Sciatic nerve (tissue), 2 donors: ENCODE measurements at places on chromosomes 2 and 18. TPM values are rescaled to one million over a fixed set of nuclear protein-coding genes. Genes with fewer than 3 reads are reported as not detected.

DNA sequence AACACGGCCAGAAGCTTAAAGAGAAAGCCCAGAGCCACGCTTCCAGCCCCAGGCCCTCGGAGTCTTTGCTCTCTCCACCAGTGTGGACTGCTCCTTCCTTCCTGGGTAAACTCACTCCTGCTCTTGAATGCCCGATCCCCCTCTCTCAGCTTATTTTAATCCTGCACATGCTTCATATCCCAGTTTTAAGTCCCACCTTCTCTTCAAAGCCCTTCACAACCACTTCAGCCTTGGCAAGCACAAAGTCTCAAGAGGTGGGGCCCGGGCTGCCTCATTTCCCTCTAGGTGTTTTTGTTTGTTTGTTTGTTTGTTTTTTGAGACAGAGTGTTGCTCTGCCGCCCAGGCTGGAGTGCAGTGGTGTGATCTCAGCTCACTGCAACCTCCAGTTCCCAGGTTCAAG, 21.6 kb upstream of the CREG2 start:
- DNase-seq, result no peak

Gene AGXT
- total RNA-seq, result not detected

DNA sequence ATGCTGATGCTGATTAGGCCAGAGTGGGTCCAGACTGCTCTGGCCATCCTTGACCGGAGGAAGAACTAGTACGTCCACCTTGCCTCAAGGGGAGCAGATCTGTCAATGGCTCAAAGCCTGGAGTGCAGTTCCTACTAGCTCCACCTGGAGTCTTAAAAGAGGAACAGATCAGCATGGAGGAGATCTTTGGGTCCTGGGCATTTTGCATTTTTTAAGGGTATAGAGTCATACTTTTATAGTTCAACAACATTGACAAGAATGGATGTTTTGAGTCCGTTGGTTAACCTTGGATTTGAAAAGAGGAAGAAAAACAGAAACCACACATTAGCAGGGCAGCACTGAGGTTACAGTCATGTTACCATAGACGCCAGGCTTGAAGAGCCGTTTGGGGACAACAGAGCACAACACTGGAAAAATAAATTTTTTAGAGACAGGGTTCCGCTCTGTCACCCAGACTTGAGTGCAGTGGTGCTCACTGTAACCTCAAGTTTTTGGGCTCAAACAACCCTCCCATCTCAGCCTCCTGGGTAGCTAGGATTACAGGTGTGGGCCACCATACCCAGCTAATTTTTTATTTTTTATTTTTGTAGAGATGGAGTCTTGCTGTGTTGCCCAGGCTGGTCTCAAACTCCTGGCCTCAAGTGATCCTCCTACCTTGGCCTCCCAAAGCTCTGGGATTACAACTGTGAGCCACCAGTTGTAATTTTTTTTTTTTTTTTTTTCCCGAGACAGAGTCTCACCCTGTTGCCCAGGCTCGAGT, 78.5 kb downstream of the PRKCE start:
- DNase-seq, result no peak

Gene TBC1D8
- total RNA-seq, result 20.1 TPM

- no peak for DNase-seq
Measured at GRCh38 chr2:171086352-171087290, 74.1 kb downstream of the TLK1 start.

Gene PDE11A
- 2.4 TPM for total RNA-seq

DNA sequence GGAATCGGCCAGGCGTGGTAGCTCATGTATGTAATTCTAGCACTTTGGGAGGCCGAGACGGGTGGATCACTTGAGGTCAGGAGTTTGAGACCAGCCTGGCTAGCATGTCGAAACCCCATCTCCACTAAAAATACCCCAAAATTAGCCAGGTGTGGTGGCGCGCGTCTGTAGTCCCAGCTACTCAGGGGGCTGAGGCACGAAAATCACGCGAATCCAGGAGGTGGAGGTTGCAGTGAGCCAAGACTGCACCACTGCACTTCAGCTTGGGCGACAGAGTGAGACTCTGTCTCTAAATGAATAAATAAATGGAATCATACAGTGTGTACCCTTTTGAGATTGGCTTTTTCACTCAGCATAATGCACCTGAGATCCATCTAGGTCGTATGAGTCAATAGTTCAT, 19.4 kb upstream of the TTC39C start:
- DNase-seq, result no peak

Gene CHRND
- total RNA-seq, result not detected

DNA sequence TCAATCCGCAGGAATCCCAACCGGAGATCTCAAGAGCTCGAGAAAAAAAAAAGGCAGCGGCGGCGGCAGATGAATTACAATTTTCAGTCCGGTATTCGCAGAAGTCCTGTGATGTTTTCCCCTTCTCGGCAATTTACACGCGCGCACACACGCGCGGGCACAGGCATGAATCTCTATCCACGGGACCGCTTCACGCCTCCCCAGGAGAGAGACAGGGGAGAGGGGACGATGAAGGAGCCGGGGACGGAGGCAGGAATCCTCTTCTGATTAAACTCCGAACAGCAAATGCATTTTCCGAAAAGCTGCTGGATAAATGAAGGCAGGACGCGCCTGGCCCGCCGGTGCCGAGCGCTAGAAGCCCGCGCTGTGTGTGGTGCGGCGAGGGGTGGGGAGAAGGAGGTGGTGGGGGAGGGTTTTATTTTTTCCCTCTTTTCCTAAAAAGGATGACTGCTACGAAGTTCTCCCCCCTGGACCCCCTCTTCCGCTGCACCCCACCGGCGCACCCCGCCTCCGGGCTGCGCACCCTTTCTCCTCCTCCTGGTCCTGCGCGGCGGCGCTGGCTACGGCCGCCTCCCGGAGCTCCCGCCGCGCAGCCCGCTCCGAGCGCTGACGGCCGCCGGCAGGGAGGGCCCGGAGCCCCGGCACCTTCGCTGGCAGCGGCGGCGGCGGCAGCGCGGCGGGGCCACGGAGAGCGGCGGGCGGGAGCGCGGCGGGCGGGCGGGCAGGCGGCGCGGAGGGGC, at the start of gene BCL2:
TSS of gene BCL2 (minus strand) at position 387 of the 740 bp plus-strand sequence.
- DNase-seq, result no peak

- no peak for DNase-seq
Measured at GRCh38 chr2:23050388-23050787, 334.6 kb upstream of the KLHL29 start.

Gene ITGB6
- not detected for total RNA-seq
